Renal pelvis (tissue), 12 donors: ENCODE measurements at places on chromosomes 5 and 9. TPM values are rescaled to one million over a fixed set of nuclear protein-coding genes. Genes with fewer than 3 reads are reported as not detected.

The FXN gene
- polyA plus RNA-seq: 17.2 TPM

DNA sequence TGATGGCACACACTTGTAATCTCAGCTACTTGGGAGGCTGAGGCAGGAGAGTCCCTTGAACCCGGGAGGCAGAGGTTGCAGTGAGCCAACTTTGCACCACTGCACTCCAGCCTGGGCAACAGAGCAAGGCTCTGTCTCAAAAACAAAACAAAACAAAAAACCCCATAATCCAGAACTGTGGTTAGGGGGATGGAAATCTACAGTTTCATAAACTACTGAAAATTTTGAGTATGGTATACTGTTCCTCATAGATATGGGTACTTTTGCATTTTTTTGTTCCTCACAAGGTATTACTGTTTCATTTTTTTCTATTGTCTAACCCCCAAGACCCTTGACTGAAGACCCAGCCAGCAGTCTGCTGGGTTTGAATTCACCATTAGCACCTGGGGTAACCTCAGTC is 52.2 kb upstream of the MAP3K1 start:
- no peak for DNase-seq

The SLC6A3 gene
- 0.40 TPM for polyA plus RNA-seq

DNA sequence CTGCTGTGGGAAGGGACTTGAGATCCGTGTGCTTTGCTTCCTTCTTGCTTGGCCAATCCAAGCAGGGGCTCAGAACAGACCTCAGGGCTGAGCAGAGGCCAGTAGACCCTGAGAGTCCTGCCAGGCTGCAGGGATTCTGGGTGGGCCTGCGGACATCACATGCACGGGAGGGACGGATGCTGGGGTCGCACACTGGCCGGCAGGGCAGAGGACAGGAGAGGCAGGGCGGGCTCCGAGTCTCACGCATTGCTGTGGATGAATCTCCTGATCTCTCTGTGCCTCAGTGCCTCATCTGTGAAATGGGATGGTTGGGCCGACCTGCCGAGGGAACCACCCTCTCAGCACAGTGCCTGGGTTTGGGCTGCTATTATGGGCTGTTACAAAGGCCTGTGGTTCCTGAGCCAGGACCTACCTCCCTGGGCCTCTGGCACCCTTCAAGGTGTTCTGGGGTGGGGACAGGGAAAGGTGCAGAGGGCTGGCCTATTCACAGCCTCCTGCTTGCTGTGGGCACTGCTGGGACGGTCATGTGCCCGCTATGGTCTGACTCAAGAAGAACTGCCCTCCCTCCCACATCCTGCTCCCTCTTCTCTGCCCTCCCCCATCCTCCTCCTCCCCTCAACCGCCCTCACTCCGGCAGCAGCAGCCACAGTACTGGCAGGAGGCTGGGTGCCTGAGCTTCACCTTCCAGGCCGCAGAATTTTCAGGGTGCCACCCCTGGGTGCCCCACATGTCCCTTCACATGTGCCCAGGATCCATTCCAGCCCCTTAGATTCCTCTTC is 43.3 kb downstream of the NCS1 start:
- no peak for DNase-seq

DNA sequence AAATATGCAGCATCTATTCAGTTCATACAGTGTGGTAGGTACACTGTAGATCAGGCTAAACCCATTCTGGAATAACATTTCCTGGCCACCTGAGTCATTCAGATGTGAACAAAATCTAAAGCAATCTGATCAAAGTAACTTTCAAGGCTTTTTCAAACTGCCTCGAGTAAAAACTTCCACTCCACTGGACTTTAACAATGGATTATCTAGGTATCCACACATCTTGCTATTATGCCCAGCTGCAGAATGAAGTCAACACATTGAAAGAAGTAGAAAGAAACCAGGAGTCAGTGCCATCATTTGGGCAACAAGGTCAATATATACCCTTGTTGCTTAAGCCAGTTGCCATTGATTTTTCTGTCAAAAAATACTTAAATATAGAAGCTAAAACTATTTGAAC is 1352.6 kb upstream of the NUDT12 start:
- no peak for DNase-seq

- DNase-seq: peak; percentile 21
Measured at GRCh38 chr9:120477534-120478001, 102.4 kb downstream of the CDK5RAP2 start.

The PCDHGC3 gene
- polyA plus RNA-seq: 92.5 TPM

DNA sequence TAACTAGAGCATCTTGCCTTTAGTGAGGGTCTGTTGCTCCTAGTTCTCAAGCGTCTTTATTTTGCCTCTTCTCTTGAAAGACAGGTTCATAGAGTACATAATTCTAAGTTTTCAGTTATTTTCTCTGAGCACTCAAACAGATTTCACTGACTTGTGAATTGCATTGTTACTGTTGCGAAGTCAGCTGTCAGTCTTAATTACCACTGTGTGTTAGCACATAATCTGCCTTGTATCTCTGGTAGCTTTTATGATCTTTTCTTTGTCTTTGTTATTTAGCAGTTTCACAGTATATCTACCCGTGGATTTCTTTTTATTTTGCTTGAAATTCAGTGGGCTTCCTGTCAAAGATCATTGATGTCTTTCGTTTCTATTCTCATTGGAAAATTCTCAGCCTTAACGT is 192.9 kb downstream of the TTLL11 start:
- DNase-seq: no peak

GRCh38 chr9:133842721-133843227 is 104.6 kb upstream of the SARDH start:
- peak; percentile 54 for DNase-seq

The PCDHA9 gene
- 0.03 TPM for polyA plus RNA-seq

DNA sequence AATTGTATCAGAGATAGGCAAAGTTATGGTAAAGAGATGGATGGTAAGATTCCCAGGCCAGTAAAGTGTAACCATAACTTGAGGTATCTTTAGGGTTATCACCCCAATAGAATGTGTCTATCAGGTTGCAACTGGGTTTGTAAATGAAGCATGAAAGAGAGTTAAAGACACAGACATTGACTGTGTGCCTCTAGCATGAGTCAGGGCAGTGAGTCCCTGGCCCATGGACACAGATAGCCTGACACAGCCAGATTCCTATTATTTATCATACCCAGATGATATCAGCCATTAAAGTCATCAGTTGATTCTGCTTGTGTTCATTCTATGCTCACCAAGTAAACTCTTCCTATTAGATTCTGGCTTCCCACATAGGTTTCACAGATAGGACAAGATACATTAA is 33.5 kb upstream of the SNAPC3 start:
- DNase-seq: no peak

DNA sequence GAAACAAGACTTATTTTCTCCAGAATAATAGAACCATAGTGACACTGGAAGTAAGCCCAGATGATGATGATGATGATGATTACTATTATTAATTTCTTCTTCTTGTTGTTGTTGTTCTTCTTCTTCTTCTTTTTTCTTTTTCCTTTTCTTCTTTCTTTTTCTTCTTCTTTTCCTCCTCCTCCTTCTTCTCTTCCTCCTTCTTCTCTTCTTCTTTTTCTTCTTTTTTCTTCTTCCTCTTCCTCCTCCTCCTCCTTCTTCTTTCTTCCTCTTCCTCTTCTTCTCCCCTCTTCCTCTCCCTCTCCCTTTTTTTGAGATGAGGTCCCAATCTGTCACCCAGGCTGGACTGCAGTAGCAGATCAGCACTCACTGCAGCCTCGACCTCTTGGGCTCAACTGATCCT is 40.5 kb upstream of the RUFY1 start:
- no peak for DNase-seq

- no peak for DNase-seq
Measured at GRCh38 chr5:38692346-38692745, 135.9 kb upstream of the LIFR start.

- DNase-seq: peak; percentile 52
Measured at GRCh38 chr5:95822043-95822541, 434 bp downstream of the GLRX start.

DNA sequence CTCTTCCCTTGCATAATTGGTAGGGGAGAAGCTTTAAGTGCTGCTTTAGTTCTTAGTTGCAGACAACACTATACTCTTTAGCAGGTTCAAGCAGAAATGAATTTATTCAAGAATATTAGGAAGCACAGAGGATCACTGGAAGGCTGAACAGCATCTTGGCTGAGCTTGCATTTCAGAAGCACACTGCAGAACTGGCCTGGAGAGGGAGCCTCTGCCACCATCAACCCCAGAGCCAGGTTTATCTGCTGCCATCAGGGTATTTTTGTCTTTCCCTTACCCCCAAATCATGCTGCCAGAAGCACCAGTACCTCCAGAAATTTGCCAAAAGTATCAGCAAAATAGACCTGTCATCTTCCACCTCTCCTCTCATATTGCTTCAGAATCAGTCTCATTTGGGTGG is 440.7 kb downstream of the DMAC1 start:
- no peak for DNase-seq

GRCh38 chr9:128068386-128069205 is 564 bp downstream of the SLC25A25 start:
- no peak for DNase-seq

DNA sequence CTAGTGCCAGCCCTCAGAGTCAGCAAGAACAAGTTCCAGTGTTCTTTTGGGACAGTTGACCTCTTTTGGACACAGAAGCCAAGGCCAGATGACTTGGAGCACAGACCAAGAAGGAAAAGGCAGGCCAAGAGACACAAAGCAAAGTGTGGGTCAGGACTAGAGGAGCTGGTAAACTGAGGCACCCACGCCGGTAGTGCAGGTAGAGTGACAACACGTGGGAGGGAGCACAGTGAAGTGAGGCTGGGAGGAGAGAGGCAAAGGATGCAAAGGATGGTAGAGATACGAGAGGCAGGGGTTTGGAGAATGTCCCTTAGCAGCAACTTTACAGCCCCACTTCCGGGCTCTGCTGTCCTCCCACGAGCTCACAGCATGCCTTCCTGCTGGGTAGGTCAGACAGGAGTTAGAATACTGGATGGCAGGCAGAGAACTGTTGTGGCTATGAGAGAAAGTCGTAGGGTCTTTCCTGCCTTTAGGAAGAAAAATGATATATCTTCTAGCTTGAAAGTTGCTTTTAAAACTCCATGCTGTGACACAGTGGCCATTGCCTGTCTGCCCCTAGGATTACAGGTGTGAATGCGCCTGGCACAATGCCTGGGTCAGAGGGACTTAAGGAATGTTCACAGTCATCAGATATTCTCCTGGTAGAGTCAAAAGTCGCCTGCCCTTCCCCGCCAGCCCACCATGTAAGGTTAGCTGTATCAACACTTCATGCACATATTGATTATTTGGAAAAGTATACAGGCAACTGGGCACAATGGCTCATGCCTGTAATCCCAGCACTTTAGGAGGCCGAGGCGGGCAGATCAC is 97.9 kb downstream of the PDE8B start:
- no peak for DNase-seq

DNA sequence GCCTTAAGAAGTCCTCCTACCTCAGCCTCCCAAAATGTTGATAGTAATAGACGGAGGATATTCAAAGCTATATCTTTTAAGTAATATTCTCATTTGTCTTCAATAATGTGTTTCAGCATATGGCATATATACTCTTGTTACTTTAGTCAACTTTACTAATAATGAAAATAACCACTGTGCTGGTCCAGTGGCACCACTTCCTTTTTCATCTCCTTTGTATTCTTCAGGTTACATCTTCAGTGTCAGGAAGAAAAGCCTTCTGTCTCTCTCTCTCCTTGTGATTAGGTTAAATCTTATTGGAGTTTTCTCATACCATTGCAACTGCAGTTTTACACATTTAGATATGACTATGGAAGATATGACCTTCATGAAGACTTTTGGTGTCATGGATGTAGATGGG is 31.3 kb downstream of the PARP8 start:
- no peak for DNase-seq

- DNase-seq: peak; percentile 14
Measured at GRCh38 chr5:80346055-80346454, 26.3 kb downstream of the SPZ1 start.

- DNase-seq: no peak
Measured at GRCh38 chr9:127139071-127139731, 16.8 kb upstream of the ANGPTL2 start.

DNA sequence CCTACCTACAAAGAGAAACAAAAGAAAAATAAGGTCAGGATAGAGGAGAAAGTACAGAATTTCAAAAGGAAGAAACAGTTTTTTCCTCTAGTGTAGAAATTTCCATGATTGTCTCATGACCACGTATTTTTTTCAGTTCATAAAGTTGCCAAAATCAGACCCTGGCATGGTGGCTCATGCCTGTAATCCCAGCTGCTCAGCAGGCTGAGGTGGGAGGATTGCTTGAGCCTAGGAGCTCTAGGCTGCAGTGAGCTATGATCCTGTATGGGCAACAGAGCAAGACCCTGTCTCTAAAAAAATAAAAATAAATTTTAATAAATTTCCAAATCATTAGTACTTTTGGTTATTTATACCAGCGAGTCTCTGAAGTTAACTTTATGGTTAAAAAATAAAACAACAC is 37.8 kb downstream of the CWC27 start:
- no peak for DNase-seq
